ENCODE measurements at places on chromosomes 7 and 10.

GRCh38 chr7:9217204-9217603 lies 783.8 kb downstream of the NXPH1 start:
- DNase-seq: no peak

GRCh38 chr10:84987039-84987438 lies 658.6 kb downstream of the CCSER2 start:
- DNase-seq: no peak

- no peak for DNase-seq
These were observed 36.9 kb downstream of the ASB13 start for GRCh38 chr10:5629303-5630111.

GRCh38 chr10:79002336-79002735 lies 66.4 kb upstream of the ZMIZ1 start:
- DNase-seq: no peak

GRCh38 chr7:47227762-47228177 lies 354.1 kb downstream of the TNS3 start:
- no peak for DNase-seq

- DNase-seq: no peak
These were observed 365.6 kb downstream of the ANKRD7 start for GRCh38 chr7:118590107-118590506.

DNA sequence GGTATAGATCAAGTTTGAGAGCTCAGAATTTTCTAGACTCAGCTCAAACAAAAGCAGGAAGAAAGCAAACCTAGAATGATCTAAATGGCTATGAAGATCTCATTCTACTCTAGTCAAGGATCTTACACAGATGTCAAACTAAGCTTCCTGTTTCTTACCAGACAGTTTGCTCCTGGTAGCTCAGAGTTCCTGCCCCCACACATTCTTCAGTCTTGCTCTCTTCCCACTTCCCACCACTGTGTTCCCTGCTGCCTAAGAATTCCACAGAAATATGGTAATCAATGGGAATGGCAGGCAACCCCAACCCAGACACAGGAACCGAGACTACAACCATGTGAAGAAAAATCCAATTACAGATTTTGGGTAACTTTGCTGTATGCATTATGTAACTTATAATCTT lies 133.4 kb upstream of the PTN start:
- no peak for DNase-seq

DNA sequence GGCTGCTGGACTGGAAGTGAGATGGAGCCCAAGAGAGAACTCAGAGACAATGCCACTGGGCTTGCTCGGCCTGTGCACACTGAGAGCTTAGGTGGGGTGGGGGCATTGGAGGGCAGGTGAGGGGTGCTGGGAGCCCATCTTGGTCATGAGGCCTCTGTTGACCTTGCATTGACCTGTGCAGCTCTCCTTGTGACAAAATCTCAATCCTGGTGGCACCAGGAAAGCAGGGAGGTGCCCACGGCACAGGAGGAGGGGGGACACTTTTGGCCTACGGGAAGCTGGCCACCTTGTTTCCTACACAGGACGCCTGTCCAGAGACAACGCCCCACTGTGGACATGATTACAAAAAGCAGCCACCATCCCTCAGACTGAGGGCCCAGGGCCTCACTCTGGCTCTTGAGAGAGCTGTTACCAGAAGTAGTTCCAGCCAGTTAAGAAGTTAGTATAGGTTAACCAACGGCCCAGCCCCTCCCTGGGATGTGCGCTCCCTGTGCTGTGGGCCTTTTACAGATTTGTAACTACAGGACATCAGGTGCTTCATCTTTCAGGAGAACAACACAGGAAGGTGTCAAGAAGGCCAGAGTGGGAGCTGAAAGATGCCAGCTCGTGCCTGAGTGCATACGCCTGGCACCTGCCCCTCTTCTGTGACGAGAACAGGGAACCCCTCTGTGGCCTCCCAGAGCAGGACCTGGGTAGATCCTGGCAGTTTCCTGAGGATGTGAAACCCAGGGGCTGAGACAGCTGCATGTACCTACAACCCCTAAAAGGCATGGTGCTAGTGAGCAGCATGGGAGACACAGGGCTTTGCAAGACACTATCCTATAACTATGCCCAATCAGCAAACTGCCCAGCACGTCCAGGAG lies 10.3 kb downstream of the PKD1L1 start:
- no peak for DNase-seq

DNA sequence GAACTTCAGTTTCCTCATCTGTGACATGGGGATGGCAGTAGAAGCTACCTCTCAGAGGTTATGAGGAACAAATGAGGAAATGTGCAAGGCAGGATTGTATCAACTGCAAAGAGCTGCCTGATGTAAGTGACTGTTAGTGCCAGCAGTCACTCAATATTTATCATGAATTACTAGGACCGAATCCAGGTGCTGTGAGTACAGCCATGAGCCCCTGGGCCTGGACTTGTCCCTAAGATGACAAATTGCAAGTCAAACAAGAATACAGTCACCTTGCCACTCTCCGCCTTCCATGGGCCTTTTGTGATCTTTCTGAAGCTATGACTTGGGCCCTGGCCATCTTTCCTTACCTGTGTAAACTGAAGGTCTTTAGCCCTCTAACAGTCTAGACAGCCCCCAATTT lies 27.7 kb upstream of the TLX1 start:
- no peak for DNase-seq

- DNase-seq: no peak
These were observed 1225.7 kb downstream of the TYW1 start for GRCh38 chr7:68222311-68222710.

DNA sequence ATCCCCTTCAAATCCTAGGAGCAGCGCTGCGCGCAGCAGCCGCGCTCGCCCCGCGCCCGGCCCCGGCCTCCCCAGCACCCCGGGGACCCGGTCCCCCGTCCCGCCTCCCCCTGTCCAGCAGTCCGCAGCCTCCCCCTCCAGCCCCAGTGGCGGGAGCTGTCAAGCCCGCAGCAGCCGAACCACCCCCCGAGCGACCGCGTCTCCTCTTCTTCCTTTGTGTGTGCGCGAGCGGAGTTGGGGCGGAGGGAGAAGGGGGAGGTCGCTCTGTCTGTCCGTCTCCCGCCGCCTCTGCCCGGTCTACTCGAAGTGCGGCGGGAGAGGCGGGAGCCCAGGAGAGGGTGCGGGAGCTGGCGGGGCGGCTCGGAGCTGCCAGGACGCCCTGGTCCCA lies 375 bp upstream of the CHN2 start:
- peak; percentile 84 for DNase-seq

DNA sequence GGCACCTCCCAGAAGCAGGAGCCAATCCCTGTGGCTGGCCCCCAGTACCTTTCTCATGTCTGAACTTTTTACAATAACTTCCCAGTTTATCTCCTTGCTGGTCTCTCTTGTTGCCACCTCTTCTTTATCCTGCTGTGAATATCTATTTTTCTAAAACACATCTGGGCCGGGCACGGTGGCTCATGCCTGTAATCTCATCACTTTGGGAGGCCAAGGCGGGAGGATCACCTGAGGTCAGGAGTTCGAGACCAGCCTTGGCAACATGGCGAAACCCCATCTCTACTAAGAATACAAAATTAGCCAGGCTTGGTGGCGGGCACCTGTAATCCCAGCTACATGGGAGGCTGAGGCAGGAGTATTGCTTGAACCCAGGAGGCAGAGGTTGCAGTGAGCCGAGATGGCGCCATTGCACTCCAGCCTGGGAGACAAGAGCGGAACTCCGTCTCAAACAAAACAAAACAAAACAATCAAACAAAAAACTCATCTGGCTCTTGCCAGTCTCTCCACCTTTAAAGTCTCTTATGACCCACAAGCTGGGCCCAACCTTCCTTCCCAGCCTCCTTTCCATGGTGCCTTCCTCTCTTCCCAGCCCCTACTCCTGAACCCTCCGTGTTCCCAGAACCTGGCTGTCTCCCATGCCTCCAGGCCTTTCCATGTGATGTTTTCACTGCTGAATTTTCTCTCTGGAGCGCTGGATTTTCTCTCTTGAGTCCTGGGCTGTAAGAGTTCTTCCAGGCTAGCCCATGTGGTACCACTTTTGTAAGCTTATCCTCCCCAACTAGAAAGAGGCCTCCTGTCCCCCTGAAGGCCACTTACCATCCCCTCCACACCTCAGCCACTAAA lies 51.3 kb downstream of the HIP1 start:
- no peak for DNase-seq

- DNase-seq: peak; percentile 96
These were observed at the start of gene TAF5 for GRCh38 chr10:103367782-103368518. Gene TAF5 (plus strand): TSS chr10:103367976. CDS start chr10:103367990, 14 bp downstream.

- no peak for DNase-seq
These were observed 80.9 kb downstream of the PFKFB3 start for GRCh38 chr10:6283655-6284054.

DNA sequence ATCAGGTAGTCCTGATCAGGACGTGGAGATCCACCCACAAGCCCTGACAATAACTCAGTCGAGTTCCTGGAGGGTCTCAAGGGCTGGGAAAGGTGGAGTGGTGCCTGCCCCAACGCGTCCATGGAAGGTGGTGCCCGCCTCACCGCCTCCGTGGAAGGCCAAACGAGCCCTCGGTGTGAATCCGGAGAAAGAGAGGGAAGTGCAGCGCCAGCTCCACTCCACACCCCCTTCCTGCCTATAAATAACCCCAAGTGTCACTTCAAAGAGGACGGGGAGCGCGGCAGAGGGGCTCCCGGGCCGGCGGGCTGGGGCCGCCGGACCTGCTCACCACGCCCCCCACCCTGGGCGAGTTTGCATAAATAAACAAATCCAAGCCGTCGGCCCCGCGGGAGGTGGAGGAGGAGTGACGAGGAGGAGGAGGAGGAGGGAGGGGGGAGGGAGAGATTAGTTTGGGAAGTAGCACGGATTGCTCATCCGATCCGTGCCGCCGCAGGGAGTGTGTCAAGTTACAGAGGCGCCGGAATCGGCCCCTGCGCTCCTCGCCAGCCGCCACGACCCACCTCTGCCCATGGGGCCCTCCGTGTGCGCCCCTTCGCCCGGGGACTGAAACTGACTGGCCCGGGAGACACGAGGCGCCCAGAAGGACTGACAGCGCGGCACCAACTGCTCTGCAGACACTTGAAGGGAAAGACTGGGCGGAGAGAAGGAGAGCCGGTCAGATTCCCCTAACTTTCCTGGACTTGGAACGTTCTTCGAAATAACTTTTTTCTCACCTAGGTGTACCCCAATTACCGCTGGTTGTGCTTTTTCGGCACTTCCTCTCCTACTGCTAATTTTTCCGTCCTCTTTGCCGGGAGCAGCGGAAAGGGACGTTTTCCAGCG lies at the start of gene COL13A1:
Gene COL13A1, plus strand, starts transcription at position 473 of the 882 bp plus-strand sequence. CDS start 518 bp downstream, outside the sequence.
- DNase-seq: no peak

- DNase-seq: peak; percentile 7
These were observed 22.3 kb upstream of the ARPC1B start for GRCh38 chr7:99352247-99352646.

GRCh38 chr10:82821043-82821442 lies 946.0 kb downstream of the NRG3 start:
- no peak for DNase-seq

DNA sequence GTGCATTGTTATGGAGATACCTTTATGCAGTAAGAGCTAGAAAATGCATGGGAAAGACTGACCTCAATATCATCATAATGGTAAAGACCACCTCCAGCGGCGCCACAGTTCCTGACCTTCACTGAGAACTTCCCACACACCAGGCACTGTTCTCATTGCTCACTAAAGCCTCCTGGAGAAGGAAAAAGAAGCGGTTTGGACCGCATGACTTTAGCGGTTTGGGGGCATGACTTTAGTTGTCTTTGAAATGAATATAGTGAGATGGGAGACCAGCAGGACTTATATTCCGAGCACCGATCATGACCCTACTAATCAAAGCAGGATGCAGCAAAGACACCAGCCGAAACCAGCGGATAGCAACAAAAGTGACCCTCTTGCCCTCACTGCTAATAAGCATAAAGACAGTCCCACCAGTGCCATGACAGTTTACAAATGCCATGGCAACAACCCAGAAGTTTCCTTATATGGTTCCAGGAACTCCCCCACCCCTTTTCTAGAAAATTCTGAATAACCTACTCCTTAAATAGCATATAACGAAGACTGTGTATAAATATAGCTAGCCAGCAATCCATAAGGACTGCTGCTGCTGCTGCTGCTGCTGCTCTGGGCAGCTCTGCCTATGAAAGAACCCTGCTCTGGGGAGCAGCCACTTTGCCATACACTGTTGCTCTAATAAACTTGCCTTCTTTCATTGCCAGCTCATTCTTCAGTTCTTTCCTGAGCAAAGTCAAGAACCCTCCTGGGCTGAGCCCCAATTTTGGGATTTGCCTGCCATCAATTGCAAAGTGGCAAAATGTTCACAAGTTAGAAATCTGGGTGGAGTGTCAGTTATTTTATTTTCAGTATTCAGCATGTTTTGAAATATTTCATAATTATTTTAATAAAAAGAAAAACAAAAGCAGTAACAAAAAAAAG lies 694.1 kb downstream of the SUGCT start:
- DNase-seq: no peak

DNA sequence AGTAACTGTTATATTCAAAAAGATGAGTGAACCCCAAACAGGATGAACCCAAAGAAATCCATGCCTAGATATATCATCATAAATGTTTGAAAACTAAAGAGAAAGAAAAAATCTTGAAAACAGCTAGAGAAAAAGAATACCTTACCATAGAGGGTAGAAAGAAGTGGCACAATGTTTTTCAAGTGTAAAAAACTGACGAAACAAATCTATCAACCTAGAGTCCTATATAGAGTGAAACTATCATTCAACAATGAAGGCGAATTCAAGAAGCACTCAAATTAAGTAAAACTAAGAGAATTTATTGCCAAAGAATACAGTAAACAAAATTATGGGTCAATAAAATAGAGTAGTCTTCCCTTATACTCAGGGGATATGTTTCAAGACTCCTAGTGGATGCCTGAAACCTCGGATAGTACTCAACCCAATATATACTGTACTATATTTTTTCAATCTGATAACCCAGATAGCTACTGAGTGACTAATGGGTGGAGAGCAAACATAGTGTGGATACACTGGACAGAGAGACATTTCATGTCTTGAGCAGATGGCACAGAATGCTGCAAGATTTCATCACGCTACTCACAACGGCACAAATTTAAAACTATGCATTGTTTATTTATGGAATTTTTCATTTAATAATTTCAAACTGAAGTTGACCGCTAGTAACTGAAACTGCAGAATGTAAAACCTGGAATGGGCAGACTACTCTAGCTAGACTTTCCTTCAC lies 52.6 kb upstream of the TMEM106B start:
- no peak for DNase-seq

DNA sequence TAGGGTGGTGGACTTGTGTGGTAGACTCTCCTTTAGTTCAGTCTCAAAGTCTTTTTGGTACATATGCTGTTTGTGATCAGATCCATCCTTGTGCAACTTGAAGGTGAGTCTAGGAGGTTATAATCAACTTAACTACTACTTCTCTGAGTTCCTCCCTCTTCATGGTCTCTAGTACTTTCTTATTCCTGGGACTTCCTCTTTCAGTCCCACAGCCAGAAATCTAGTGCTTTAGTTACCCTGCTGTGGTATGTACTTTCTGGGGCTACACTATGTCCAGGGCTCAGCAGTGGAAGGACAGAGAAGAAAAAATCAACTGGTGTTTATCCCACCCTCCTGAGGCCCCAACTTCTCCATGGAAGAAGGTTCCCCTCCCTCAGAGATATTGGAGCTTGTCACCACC lies 19.4 kb upstream of the ATAD1 start:
- DNase-seq: no peak

All from chondrocyte (in vitro differentiated cells).